ENCODE measurements at places on chromosomes 2 and 18.

GRCh38 chr2:220949466-220949865 lies 622.6 kb downstream of the EPHA4 start:
- DNase-seq: no peak

GRCh38 chr18:11946756-11947155 lies 34.6 kb upstream of the IMPA2 start:
- no peak for DNase-seq

- no peak for DNase-seq
Measured at GRCh38 chr2:44778221-44778654, 163.3 kb upstream of the SIX3 start.

DNA sequence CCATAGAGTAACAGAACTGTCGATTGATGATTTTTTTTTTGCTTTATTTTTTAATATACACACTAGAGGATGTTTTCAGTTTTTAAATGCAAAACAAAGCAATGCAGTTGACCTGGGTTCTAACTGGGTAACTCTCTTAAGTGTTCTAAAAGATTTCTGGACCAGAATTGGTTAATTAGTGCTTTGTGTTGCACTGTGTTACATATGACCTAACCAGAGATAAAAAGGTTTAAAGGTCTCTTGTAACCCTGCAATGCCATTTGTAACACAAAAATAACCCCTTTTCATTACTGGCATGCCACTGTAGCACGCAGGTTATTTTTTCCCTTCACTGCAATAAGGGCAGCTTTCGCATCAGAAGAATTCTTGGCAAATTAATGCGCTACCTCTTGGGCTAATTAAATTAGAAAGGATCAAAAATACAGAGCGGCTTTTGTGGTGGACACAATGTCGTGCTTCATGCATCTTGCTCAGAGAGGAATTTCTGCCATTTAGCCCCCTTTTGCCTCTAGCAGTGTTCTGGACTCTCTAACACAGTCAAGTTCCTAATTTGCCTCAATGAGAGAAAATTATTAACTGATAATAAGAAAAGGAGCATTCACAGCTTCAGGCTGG lies 250.8 kb upstream of the ZEB2 start:
- DNase-seq: no peak

DNA sequence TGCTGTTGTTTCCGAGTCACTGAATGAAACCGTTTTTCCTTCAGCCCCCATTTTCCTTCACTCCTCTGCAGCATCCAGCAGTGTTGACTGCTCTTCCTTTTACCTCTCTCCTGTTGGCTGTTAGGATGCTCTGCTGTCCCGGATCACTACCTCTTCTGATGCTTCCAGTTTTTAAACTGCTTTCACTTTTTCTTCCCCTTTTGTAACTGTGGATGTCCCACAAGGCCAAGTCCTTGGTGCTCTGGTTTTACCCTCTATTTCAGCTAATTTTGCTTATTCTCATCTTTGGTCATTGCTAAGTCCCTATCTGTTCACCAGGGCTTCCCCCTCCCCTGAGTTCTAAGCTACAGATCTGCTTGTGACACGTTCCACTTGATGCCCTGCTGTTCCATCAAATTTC lies 39.4 kb upstream of the MAP4K3 start:
- DNase-seq: no peak

GRCh38 chr2:160429248-160430000 lies 64.2 kb downstream of the RBMS1 start:
- DNase-seq: no peak

DNA sequence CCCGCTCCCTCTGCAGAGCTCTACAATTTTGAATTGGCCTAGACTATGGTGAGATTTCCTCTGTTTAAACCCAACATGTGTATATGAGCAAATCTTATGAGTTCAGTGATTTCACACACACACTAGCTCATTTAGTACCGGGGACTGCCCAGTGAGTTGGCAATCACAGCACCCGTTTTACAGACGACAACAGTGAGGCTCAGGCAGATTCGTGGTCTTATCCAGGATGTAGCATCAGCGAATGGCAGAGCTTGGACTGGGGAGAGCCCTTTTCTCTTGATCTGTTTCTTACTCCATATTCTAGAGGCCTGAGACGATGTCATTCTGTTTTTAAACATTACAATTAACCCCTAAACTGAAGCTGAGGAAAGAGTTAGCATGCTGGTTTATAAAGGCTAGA lies 419.9 kb downstream of the NBAS start:
- DNase-seq: no peak

GRCh38 chr2:110716959-110717645 lies 15.3 kb upstream of the ACOXL start:
- DNase-seq: no peak

GRCh38 chr2:142165790-142166189 lies 35.0 kb upstream of the LRP1B start:
- DNase-seq: no peak

DNA sequence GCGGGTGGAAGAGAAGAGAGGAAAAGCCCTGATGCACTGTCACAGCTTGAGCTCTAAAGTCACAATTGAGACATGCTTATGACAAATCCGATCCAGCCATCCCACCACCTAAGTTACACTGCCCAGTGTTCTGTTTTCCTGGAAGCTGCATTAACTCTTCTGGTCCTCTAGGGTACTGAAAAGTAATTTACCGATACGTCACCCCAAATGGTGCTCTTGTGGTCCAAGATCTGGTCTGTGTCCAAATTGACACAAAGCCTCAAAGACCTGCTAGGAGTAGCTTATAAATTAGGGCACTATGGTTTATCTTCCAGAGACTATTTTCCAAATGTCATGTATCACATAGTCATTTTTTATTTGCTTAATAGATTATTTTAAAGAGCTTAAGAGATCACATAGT lies 186.7 kb upstream of the ETAA1 start:
- DNase-seq: no peak

DNA sequence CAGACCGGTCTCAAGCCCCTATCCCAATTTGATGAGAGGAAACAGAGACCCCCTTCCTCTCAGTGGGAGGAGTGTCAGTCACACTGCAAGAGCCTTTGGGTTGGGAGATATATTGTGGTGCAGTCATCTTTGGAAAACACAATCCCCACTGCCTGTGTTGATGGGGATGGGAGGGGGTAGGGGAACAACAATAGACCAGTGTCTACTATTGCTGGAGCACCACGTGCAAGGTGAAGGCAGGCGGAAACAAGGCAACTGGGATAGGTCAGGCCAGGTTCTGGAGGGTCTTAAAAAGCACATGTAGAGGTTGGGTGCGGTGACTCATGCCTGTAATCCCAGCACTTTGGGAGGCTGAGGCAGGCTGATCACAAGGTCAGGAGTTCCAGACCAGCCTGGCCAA lies 127.9 kb downstream of the ZFP36L2 start:
- no peak for DNase-seq

Measured in stimulated activated CD8-positive, alpha-beta memory T cell treated with anti-CD3 and anti-CD28 coated beads, Interleukin-15, amount 100 ng/mL, for 48 hours (primary cell).